ENCODE measurements at places on chromosomes 11 and 22.

DNA sequence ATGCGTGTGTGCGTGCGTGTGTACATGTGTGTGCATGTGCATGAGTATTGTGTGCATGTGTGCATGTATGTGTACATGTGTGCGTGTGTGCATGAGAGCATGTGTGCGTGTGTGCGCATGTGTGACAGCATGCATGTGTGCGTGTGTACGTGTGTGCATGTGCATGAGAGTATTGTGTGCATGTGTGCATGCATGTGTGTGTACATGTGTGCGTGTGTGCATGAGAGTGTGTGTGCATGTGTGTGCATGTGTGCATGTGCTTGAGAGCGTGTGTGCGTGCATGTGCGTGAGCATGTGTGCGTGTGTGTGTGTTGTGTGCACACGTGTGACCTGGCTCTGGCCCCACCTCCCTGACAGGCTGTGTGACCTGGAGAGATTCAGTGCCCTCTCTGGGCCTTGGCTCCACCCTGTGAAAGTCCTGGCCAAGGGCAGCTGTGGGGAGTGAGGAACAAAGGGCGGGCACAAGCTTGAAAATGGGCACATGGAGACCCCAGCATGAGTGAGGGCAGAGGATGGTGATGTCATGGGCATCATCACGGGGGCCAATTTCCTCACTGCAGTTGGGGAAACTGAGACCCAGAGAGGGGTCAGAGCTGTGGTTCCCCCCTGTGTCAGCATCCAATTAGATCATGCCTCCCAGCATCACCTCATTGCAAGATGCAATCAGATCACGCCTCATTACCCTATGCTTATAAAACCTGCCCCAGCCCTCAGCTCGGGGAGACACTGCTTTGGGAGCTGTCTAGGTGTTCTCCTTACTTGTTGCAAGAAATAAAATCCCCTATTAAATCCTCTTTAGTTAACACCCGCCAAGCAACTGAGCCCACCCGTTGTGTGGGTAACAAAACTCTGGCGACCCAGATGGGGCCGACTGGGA, 658 bp downstream of the ACY3 start:
- DNase-seq, result no peak

GRCh38 chr11:2928605-2929530, at the start of gene PHLDA2:
PHLDA2 (minus strand) TSS chr11:2929420; CDS start chr11:2929364, 56 bp downstream.
- DNase-seq, result no peak

DNA sequence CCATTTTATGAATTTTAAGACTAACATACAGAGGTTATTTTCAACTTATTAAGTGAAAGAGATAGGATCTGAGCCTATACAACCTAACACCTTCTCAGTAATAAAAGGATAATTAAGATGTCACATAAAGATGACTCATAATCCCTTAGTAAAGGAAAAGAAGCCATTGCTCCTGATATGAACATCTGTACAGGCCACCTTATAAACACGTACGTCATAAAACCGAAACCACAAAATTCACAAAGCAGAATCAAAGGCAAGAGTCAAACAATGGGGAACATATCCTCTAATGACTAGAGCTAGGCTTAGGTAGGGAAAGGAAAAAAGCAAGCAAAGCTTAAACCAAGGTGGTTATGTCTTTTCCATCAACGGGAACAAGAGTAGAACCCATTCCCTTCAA, 103.5 kb downstream of the KCNA4 start:
- DNase-seq, result no peak

- no peak for DNase-seq
Measured at GRCh38 chr11:86476109-86476861, 101.6 kb downstream of the CCDC81 start.

DNA sequence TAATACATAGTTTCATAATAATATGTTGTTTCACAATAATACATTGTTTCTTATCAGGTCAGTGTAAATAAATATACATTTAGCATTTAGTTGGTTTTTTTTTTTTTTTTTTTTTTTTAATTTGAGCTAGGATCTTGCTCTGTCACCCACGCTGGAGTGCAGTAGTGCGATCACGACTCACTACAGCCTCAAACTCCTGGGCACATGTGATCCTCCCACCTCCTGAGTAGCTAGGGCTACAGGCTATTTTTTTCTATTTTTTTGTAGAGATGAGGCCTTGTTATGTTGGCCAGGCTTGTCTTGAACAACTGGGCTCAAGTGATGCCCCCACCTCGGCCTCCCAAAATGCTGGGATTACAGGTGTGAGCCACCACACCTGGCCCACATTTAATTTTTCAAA, 43.5 kb downstream of the MIAT start:
- no peak for DNase-seq

GRCh38 chr11:69918938-69919650, 99.9 kb upstream of the FGF3 start:
- peak; percentile 44 for DNase-seq

DNA sequence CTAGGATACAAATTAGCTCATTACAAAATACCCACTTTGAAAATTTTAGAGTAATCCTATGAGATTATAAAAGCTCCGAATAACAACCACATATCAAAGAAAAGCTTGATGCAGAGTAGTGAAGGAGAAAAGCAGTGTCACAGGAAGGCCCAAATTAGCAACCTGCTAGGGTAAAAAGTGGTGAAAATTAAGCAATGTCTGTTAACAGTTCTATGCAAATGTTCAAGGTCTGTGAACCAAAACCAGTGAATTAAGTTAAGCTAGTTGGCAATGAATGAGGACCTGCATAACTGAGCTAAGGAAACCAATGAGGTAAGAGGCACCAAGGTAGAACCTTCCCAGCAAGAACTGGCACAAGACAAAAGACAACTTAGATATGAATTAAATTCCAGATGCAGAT, 29.6 kb downstream of the PRDM10 start:
- no peak for DNase-seq

GRCh38 chr11:117418737-117419481, 91.3 kb downstream of the CEP164 start:
- no peak for DNase-seq

DNA sequence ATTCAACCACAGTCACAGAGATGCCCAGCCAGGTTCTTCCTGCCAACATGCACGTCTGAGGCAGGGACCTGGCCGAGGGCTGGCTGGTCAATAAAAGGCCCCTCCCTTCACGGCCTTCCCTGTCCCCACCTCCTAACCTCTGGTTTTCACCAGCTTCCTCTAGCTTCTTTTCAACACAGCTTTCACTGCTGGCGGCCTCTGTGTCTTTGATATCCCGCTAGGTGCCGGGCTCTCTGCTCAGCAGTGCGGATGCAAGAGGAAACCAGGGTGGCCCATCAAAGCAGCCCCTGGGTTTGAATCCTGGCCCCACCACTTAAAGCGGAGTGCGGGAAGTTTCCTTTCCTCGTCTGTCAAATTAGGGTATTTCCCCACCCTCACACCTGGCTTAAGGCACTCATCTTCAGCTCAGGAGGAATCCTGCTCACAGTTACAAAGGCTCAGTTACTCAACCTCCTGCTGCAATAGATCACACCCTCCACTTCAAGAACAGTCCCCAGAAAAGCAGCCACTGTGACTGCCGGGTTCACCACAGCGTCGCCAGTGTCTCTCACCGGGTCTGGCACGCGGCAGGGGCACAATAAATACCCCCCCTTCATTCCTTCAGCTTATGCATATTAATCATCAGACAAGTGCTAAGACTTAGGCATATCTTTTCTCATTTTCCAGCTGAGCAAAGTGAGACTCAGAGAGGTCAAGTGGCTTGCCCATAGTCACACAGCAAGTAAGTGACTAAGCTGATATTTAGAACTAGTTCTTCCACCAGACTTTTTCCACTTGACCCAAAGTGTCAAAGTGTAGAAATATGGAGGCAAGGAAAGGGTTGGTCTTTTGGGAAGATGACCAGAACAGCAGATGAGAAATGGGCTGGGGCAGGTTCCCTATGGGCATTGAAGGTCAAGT, 45.7 kb downstream of the TXN2 start:
- DNase-seq, result peak; percentile 31

DNA sequence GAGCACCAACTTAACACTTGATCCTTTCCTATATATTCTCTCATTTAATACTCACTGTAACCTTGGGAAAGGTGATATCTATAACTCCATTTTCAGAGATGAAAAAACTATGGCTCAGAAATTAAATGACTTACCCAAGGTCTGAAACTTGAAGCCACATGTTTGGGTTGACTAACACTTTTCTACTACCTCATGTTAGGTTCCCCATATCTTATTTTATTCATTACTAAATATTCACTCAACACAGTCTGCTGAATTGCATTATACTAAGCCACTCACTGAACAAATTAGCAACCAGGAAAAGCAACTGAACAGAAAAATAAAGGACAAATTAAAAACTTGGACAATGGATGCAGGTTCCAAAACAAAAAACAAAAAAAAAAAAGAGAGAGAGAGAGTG, 59.9 kb downstream of the FAM168A start:
- DNase-seq, result no peak

- DNase-seq, result no peak
Measured at GRCh38 chr11:77819921-77820564, 479 bp downstream of the RSF1 start.

GRCh38 chr22:29359469-29359868, 28.9 kb downstream of the AP1B1 start:
- DNase-seq, result no peak

GRCh38 chr22:30596886-30597285, 5.2 kb upstream of the PES1 start:
- DNase-seq, result no peak

Data from memory B cell (primary cell).